ENCODE measurements at places on chromosomes 4 and X.

GRCh38 chrX:38560776-38561125, 591 bp upstream of the TSPAN7 start:
- DNase-seq, result no peak

DNA sequence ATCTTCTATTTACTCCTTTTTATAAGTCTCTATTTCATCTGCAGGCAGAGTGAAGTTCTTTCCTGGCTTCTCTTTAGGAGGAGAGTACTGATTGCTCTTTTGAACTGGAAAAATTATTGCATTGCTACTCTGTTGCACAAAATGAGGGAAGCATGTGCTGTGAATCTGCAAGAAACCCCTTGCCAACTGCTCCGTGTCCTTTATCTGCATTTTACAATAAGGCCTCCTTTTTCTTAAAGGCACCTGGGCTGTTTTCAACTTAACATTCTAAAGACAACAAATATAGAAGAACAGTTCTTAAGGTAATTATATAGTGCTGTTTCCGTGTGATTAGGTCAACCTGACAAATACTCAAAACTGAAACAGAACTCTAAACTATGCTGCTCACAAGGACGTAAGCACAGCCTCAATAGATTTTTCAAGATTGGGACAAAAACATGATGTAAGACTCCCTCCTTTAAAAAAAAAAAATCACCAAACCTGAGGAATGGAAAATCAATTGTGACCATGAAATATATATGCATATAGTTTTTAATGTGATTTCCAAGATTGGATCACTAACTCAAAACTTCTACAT, 716.6 kb upstream of the INTU start:
- no peak for DNase-seq

GRCh38 chr4:26576231-26576739, 7.6 kb upstream of the TBC1D19 start:
- no peak for DNase-seq

- no peak for DNase-seq
These were observed 15.3 kb upstream of the BEND4 start for GRCh38 chr4:42167709-42168108.

- no peak for DNase-seq
These were observed 61.5 kb upstream of the EXOC1L start for GRCh38 chr4:55758066-55758465.

DNA sequence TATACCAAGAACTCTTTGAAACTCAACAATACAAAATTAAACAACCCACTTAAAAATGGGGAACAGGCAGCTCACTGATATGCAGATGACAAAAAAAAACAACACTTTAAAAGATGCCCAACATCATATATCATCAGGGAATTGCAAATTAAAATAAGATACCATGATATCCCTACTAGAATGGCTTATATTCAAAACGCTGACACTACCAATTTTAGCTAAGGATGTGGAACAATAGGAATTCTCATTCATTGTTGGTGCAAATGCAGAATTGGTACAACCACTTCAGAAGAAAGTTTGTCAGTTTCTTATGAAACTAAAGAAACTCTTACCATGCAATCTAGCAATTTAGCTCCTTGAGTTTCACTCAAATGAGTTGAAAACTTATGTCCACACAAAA, 259.0 kb upstream of the HS3ST1 start:
- no peak for DNase-seq

GRCh38 chr4:77821775-77822174, 2.6 kb upstream of the CNOT6L start:
- no peak for DNase-seq

DNA sequence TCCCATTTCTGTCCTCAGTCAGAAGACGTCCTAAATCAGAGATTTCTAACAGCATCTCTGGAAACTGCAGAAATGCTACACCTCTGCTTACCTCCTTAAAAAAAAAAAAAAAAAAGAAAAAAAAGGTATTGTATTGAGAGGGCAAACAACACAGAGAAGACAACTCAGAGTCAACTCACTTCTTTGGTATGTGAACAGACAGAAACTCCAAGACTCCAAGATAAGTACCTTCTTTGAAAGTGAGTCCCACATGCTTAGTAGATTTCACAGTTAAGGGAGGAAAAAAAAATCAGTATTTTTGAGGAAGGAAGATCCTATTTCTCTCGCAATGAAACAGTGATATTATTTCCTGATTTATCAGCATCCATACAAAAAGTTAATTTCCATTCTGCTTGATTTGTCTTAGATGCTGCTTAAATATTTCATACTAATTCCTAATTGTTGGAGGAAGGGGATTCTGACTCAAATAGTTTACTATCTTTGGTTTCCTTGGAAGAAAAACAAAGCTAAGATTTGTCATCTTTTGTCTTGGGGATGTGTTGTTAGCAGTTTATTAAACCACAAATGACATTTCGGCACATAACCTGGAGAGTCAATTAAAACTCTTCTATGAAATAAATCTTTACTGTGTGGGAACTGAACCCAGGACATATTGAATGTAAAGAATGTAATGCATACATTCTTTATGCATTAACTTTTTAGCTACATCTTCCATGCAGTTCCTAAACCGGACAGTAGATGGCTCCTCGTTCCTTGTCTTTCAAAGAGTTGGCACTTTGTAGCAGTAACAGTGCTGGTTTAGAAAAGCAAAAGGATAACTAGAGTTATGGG, 4.7 kb downstream of the RASGEF1B start:
- peak; percentile 83 for DNase-seq

- DNase-seq, result no peak
These were observed 4.6 kb upstream of the CCDC120 start for GRCh38 chrX:49054073-49054762.

DNA sequence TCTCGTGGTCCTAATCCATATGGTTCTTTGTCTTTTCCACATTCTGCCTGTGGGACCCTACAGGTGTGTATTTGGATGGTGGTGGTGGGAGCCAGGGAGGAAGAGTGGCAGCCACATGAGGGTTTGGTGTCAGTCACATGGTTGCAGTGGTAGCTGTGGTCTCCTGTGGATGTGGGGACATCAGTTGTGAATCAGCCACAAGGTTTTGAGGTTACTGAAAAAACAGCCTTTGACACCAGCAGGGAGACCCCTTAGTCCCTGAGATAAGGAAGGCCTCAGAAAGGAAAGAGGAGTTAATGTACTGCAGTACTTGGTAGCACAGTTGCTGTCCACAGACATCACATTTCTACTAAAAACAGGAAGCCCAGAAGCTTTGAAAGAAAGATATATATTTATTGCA, 15.8 kb upstream of the GAGE10 start:
- no peak for DNase-seq

- DNase-seq, result no peak
These were observed 33.9 kb downstream of the WDR1 start for GRCh38 chr4:10082459-10083272.

DNA sequence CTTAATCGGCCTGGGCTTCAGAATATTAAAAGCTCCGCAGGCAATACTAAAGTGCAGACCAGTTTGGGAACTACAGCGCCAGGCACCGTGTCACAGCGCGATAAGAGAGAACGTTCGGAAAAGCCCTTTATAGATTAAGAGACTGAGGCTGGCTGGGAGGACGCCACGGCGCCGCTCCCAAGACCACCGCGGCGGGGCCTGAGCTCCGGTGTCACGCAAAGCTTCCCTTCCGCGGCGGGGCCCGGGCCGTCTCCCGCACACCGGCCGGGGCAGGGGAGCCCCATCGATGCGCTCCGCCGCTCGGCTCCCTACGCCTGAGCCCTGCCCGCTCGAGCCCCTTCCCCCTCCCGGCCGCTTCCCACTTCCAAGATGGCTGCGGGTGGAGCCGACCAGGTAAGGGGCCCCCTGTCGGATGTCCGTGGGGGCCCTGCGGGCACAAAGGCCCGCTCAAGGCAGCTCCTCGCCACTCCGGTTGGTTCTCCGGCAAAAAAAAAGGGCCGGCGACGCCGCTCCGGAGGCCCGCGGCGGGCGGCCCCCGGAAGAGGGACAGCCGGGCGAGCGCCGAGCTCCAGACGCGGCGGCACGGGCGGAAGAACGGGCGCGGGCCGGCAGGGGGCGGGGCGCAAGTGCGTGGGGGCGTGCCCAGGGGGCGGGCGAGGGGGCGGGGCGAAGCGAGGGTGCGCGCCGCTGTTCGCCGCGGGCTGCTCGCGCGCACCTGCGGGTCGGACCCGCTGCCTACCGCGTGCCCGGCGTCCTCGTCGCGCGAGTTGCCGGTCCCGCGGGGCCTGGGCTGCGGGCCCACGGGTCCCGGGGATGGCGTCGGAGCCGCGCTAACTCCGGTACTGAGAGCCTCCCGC, at the start of gene TBC1D14:
TSS of gene TBC1D14 (plus strand) at position 714 of the 857 bp plus-strand sequence. CDS start 13,564 bp downstream, outside the sequence.
- DNase-seq, result peak; percentile 78

DNA sequence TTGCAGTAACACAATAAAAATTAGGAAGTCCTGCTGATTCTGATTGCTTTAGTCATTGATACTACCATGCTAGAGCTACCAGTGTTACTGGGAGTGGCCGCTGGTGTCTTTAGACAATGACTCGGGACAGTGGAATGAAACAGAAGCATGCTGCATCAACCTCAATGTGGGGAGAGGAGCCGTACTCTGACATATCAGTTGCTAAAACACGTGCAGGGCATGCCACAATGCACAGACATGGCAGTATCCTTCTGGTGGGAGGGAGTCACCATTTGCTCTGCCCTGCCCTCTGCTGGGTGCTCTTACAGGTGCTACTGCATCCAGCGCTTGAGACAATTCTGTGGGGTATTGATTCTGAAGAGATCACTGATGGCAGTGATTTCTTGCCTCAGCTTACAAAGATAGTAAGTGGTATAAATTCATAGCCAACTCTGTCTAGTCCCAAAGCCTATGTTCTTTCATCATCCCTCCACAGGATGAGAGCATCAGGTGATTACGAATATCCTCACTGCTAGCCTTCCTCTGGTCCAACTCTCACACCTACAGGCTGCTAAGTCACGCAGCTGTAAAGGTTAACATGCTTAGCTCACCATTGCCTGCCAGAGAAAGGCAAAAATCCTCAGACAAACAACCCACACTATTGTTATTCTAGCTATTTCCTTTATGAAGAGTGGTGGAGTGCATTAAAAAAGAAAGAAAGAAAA, 43.7 kb downstream of the NSG1 start:
- DNase-seq, result peak; percentile 59

- DNase-seq, result no peak
These were observed 1115.4 kb downstream of the STPG2 start for GRCh38 chr4:97027728-97028410.

DNA sequence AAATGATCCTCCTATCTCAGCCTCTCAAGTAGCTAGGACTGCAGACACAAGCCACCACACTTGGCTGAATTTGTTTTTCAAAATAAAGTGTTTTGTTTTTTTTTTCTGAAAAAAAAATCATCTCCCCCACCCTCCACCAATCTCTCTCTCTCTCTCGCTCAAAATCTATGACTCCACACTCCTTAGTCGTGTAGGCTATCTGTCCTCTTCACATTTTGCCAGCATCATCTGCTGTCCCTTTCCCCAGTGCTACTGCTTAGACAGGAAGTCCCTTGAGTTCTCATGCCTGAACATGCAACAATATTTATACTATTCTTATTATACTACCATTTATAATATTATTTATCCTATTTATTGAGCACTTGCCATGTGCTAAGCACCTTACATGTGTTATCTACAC, 80.7 kb upstream of the TMEM164 start:
- DNase-seq, result no peak

DNA sequence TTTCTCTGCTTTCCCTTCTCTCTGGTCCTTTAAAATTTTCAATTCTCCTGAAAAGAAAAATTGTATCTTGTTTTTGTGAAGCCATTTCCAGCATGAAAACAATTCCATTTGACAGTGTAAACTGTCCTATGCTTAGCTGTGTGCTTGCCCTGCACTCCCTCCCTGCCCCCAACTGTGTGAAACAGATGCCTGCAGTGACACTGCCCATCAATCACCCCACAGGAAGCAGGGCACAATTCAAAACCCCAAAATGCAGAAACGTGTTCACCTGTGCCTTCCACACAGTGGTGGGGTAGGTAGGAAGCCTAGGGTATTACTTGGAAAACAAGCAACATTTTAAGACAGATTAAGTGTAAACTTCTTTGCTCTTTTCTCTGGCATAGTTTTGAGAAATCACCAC, 6.2 kb upstream of the FHDC1 start:
- DNase-seq, result no peak

GRCh38 chr4:107552306-107552705, 167.7 kb downstream of the PAPSS1 start:
- DNase-seq, result no peak

DNA sequence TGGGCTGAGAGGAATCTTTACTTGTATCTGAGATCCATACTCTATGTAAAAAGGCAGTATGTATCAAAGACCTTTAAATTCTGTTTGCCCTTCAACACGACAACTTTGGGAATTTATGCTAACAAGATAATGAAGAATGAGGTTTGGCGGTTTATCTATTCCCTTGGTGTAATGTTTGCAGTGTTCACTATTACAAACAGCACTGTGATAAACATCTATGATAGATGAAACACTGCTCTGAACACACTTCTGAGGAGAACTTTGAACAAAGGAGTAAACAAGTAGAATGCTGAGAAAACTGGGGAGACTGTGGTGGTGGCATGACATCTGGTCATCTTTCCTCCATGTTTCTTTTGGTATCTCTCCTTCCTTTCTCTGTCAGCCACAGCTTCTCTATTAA, 126.9 kb downstream of the PDE5A start:
- no peak for DNase-seq

GRCh38 chr4:129821073-129821472, 725.1 kb downstream of the C4orf33 start:
- no peak for DNase-seq

DNA sequence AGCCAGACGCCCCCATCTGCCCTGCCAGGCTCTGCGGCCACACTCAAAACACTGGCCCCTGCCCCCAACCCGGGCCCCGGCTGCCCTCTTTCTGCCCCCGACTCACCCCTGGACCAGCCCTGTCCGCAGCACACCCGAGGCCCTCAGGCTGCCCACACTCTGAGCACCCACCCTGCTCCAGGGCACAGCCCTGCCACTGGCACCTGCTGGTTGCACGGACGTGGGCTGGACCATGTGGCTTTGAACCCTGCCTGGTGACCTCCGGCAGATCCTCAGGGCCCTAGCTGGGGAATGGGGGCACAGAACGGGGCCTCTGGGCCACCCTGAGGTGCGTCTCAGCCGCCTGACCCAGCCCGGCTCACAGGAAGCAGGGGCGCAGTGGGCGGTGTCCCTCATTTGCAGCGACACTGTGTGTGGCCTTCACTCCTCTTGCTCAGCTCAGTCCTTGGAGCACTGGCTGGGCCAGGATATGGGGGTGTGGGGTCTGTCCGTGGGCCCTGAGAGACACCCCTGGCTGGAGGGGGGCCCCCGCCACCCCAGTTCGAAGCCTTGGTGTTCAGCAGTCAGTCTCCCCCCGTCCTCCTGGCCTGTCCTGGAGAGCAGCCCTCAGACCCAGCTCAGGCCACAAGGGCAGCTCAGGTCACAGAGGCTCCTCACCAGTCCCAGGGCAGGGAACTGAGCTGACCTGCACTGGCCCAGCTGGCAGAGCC, 73.2 kb downstream of the FAM53A start:
- DNase-seq, result no peak

GRCh38 chrX:39020051-39020669, 218.9 kb downstream of the MID1IP1 start:
- DNase-seq, result no peak

GRCh38 chr4:26176598-26177149, 144.1 kb upstream of the RBPJ start:
- no peak for DNase-seq

DNA sequence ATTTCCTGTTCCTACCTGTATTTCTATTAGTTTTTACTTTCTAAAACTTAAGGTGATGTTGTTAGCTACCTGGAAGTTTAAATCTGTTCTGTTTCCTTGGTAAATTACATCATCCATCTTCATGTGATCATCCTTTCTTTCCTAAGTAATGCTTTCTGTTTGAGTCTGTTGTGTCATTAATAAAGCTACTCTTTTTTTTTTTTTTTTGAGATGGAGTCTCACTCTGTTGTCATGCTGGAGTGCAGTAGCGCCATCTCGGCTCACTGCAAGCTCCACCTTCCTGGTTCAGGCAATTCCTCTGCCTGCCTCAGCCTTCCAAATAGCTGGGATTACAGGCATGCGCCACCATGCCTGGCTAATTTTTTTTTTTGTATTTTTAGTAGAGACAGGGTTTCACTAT, 73.3 kb downstream of the FIP1L1 start:
- no peak for DNase-seq

Data from neural crest cell (in vitro differentiated cells).